PC-9 (cell line): ENCODE measurements at places on chromosomes 7 and 10.

DNA sequence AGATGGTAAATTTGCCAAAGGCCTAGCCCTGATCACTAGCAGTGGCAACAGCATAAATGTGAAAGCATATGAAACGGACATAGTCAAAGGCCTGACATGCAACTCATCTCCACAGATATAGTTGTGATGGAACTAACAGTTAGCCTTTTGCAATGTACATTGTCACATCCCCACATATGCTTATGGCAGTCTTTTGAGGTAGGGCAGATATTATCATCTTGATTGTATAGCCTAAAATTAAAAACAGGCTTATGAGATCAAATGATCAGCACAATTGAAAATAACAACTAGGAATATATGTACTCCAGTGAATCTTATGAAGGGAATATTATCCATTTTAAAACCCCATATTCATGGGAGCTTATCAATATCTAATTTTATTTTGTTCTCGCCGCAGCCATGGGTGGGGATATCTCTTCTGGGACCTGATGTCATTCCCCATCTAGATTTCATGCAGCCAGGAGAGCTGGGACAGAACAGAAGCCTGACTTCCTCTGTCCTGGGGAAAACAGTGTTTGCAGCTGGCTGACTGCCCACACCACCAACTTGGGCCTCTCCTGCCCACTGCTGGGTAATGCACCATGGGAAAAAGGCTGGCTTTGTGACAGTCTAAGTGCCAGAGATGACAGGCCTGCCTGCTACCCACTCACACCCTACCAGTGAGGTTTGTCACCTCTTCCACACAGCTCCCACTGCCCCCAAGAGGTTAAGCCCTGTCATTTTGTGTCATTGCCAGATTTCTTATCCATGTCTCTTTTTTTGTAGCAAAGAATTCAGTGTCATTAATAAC lies 180.2 kb upstream of the FZD1 start:
- DNase-seq, result no peak

DNA sequence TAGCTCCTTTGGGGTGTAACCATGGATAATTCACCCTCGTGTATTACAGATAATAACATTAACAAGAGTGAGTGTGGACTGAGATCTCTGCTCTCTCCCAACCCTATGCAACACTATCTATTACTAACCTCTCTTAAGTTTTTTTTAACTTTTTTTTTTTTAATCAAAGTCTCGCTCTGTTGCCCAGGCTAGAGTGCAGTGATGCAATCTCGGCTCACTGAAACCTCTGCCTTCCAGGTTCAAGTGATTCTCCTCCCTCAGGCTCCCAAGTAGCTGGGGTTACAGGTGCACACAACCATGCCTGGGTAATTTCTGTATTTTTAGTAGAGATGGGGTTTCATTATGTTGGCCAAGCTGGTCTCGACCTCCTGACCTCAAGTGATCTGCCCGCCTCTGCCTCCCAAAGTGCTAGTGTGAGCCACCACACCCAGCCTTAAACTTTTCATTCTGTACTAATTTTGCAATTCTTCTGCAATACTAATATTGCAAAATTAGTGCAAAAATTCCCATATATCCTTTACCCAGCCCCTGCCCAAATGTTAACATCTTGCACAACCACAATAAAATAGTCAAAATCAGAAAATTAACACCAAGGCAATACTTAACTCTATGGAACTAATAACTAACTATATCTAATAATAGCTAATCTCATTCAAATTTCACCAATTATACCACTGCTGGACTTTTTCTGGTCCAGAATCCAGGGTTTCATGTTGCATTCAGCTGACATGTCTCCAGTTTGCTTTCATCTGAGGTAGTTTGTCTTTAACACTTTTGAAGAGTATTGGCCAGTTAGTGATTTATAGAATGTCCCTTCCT lies 66.5 kb upstream of the TCF7L2 start:
- DNase-seq, result no peak

DNA sequence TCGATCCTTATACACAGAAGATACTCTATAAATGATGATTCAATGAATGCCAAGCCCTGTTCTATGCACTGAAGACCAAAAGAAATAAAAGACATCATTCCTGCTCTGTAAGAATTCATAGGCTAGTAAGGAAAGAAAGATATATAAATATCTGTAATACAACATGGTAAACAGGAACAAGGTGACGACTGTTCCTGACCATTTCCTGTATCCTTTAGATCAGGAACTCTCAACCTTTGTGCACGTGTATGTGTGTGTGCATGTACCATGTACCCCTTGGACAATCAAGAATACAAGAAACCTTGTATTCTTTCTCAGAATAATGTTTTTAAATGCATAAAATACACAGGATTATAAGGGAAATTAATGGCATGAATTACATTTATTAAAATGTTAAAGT lies 7.3 kb upstream of the HK1 start:
- DNase-seq, result no peak

- DNase-seq, result no peak
These were observed 40.3 kb downstream of the TMEM178B start for GRCh38 chr7:141114029-141114664.

DNA sequence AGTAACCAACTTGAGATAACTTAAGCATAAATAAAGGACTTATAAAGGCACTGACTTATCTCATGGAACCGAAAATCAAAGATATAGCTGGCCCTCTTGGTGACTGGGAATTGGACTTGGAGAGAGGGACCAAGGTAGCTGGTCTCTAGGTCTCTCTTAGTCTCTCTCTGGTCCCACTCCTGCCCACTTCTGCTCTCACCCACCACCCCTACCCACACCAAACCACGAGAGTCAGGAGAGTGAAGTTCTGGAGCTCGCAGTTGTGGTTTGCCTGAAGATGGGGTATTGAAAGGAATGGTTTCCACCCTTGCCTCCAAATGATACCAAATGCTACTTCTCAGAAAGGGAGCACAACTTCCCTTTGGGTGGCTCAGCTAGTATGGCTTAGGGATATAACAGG lies 216.3 kb downstream of the LRMDA start:
- DNase-seq, result no peak

- no peak for DNase-seq
These were observed 6.6 kb upstream of the GIMAP7 start for GRCh38 chr7:150507947-150508602.

GRCh38 chr7:142832417-142832816 lies 22.5 kb upstream of the EPHB6 start:
- peak; percentile 73 for DNase-seq

DNA sequence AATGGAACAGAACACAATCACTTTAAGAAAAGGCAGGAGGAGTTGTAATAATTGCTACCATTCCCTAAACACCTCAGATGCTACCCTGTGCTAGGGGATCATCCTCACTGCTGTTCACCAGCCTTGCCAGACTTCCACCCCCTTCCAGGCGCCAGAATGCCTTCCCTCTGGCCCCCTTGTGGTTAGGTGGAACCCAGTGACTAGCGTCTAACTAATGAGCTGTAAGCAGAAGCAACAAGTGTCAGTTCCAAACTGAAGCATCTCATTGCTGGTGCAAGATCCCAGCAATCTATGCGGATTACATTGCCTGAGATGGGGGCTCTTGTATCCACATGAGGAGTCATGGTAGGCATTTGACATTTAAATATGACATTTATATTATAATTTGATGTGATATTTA lies 86.6 kb downstream of the FRMD4A start:
- DNase-seq, result no peak

DNA sequence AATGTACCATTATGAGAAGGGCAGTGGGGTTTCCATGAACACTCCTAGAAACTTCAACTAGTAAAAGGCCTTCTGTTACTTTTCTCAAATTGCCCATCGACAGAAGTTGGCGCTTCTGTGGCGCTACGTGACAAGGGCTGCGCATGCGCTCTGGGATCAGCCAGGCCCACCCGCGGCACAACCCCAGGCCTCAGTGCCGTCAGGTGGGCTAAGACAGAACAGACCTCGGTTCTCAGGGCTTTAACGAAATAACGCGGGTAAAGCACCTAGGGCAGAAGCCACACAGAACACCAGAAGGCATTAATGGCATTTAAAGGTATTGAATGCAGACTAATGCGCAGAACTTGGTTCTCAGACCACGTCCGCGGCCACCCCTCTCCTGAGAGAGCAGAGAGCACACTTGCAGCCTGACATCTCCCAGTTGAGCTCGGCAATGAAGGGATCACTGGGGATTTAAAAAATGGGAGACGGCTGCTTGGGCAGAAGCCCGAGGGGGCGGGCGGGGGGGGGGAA lies 67.6 kb upstream of the CTNNA3 start:
- peak; percentile 52 for DNase-seq

DNA sequence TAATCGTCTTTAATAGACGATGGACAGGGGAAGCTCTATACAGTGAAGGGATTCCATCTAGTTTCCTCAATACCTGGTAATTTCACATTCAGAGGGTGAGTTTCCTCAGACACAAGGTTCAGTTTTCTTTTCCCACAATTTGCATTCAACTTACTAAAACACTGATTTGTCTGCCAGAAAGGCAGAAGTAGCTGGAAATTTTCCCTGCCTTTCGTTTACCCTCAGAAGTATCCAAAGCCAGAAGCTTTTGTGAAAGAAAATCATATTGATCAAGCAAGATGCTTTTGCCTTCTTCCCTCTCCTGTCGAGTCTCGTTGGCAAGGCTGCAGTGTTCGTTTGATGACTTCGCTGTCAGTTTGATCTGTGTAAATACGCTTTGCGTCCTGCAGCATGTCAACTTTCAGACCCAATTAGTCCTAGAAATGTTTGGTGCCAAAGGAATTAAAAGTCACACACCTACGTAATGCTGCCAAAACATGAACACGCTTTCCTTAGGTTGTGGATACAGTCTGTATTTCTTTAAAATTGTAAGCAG lies 631.9 kb upstream of the FOXK1 start:
- DNase-seq, result no peak

DNA sequence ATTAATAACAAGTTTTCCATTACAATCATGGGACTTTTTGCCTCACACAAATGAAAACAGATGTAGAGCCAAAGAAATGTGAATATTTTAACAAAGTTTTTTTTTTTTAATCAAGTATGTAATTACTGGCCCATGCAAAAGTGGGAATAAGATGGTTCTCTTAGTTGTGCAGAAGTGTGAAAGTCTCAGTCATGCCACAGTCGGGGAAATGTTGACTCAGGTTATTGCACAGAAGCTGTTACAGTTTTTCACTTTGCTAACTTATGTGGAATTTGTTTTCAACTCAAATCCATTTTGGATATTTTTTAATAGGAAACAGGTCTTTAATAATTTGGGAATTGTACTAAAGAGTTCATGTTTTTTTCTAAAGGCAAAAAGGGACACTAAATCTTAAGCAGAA lies 44.0 kb upstream of the CAV2 start:
- DNase-seq, result no peak

DNA sequence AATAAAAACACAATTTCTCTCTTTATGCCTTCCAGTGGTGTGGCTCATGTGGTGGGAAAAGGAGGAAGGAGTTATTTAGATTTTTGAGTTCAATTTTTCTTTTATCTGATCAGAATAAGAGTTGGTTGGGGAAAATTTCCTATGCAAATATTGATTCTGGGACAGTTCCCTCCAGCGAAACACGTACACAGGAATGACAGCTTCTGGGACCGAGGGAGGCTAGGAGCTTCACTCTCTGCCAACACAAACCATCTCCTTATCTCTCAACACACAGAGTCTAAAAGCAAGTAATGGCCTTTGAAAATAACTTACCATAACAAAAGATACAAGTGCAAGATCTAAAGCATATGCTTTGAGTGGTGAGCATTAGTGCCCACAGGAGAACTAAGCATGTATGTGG lies 122.7 kb downstream of the RAPGEF5 start:
- no peak for DNase-seq
